ENCODE measurements at places on chromosomes 13 and 19.

GRCh38 chr13:26998292-26998691 is 173.3 kb downstream of the USP12 start:
- DNase-seq: no peak

DNA sequence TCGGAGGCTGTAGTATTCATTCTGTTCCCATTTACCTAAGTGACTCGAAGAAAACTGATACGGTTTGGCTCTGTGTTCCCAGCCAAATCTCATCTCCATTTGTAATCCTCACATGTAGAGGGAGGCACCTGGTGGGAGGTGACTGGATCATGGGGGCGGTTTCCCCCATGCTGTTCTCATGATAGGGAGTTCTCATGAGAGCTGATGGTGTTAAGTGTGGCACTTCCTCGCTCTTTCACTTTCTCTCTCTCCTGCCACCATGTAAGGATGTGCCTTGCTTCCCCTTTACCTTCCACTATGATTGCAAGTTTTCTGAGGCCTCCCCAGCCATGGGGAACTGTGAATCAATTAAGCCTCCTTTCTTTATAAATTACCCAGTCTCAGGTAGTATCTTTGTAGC is 23.5 kb downstream of the SLAIN1 start:
- DNase-seq: no peak

- no peak for DNase-seq
Observed at GRCh38 chr13:87923753-87924152, 252.6 kb downstream of the SLITRK5 start.

GRCh38 chr13:40494946-40495620 is 171.4 kb downstream of the FOXO1 start:
- DNase-seq: no peak

- DNase-seq: no peak
Observed at GRCh38 chr19:33388725-33389420, 15.4 kb downstream of the CEBPG start.

GRCh38 chr19:55255618-55256423 is 3.0 kb downstream of the PPP6R1 start:
- no peak for DNase-seq

DNA sequence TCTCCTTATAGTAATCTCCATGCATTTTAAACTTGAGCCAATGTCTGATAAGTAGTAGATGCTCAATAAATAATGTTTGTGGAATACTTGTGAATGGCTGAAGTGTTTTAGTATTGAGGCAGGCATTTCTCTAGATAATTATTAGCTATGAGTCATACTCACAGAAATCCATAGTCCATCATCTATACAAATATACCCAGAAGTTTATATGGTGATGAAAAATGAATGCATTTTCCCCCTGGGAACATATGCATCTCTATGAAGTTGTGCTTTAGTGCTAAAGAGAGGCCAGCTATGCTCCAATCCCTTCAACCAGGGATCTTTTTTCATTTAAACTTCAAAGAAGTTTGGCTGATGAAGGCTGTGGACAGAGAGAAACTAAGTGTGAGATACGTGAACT is 17.2 kb downstream of the MBNL2 start:
- DNase-seq: no peak

- DNase-seq: no peak
Observed at GRCh38 chr13:95207769-95208366, 93.4 kb downstream of the ABCC4 start.

DNA sequence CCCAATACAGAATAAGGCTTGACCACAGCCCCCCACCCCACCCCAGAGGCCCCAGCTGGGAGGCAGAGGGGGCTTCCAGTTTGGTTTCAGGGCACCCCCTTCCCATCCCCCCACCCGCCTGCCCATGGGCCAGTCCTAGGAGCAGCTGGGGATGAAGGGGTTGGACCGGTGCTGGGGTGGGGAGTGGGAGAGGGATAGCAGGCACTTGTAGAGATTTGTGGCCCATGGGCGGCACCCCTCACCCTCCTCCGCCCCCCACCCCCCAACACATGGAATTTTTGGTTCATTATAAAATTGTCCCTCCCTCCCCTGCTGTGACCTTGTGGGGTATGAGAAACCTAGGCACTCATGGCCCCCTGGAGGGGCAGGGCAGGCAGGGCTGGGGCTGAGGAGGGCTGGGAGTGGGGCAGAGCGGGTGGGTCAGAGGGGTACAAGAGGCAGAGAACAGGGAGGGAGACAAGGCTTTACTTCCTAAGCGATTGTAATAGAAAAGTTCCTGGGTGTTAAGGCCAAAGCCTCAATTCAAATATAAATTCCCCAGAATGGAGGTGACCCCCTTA is 5.3 kb upstream of the GSK3A start:
- DNase-seq: no peak

DNA sequence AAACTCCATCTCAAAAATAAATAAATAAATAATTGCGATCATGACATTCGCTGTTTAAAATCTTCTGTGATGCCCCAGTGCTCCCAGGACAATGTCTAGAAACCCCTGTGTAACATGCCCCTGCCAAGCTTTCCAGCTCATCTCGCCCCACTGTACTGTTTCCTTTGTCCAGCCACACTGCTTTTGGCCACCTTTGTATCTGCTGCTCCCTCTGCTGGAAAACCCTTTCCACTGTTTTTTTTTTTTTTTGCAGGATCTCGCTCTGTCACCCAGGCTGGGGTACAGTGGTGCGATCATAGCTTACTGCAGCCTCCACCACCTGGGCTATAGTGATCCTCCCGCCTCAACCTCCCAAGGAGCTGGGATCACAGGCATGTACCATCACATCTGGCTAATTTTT is 7.5 kb downstream of the PLAUR start:
- DNase-seq: peak; percentile 47

GRCh38 chr19:14177496-14178074 is 28.4 kb downstream of the ADGRL1 start:
- DNase-seq: no peak

GRCh38 chr19:45667620-45668341 is at the start of gene GIPR:
TSS of gene GIPR (plus strand) at chr19:45668221. CDS start at chr19:45669521, 1,300 bp downstream.
- DNase-seq: peak; percentile 82

DNA sequence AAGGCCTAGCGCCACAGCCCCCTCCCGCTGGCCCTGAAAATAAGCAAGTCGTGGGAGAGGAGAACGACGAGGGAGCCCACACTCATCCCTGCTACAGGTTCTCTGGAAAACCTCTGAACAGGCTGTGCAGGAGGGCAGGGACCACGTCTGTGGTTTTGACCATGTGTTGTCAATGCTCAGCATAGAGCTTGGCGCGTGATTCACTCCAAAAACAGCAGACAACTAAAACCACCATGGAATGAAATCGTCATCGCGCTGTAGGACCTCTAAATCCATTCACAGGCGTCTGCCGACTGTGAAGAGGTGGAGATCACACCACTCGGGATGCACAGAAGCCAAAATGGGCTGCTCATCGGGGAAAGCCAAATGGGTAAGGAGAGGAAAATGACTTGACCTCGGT is 121.3 kb downstream of the COL4A1 start:
- DNase-seq: no peak

DNA sequence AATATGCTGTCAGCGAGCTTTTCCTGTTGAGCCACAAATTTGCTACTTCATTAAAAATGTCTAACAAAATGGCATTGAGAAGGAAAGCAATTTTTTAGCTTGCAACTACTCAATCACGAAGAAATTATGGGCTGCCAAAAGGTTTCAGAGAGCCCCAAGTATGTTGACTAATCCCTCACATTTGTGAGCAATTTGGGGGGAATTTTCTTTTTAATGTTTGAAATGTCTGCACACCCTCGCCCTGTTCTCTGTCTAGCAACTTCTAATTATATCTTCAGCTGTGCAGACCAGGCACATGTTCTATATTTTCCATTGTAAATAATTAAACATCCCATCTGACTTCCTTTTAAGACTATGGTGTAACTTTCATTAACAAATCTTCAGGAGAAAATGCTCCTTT is 192.9 kb downstream of the DCT start:
- no peak for DNase-seq

GRCh38 chr19:45677351-45678230 is 9.6 kb downstream of the GIPR start:
- DNase-seq: no peak

- no peak for DNase-seq
Observed at GRCh38 chr13:46296921-46297320, 85.2 kb downstream of the LRRC63 start.

- no peak for DNase-seq
Observed at GRCh38 chr19:11942843-11943108, 17.9 kb downstream of the ZNF700 start.

GRCh38 chr19:21602082-21602658 is 96.8 kb downstream of the ZNF429 start:
- no peak for DNase-seq
